Myometrial cell (primary cell): ENCODE measurements at places on chromosomes 11 and 22. TPM values are rescaled to one million over a fixed set of nuclear protein-coding genes. Genes with fewer than 3 reads are reported as not detected.

The TRIM6 gene
- 7.1 and 8.6 TPM in 2 replicates for total RNA-seq

The C11orf97 gene
- not detected in 2 replicates for total RNA-seq

The RIMBP3C gene
- total RNA-seq: 0.18 TPM in 1 of 2 replicates, not detected in the other

The BLID gene
- total RNA-seq: not detected in 2 replicates

The CRACR2B gene
- 1.8 and 2.9 TPM in 2 replicates for total RNA-seq

The SERPIND1 gene
- 0.29 and 0.71 TPM in 2 replicates for total RNA-seq

The OLFML1 gene
- 0.53 TPM in 1 of 2 replicates, not detected in the other for total RNA-seq

The TMEM151A gene
- not detected in 2 replicates for total RNA-seq

The SLCO2B1 gene
- total RNA-seq: not detected in 2 replicates

The OR51E2 gene
- under 0.01 TPM in 1 of 2 replicates, not detected in the other for total RNA-seq

The NNMT gene
- 574 and 699 TPM in 2 replicates for total RNA-seq

The SPON1 gene
- total RNA-seq: not detected in 2 replicates

The CDC42BPG gene
- total RNA-seq: 0.18 and 0.29 TPM in 2 replicates
